ENCODE measurements at places on chromosomes 12 and 14.
A peak's percentile ranks its signal among the peaks of the same experiment; 100 is the strongest.

GRCh38 chr12:105814283-105814682, 324.5 kb downstream of the NUAK1 start:
- no peak for DNase-seq

GRCh38 chr14:22764382-22764781, 2.1 kb upstream of the OXA1L start:
- no peak for DNase-seq

DNA sequence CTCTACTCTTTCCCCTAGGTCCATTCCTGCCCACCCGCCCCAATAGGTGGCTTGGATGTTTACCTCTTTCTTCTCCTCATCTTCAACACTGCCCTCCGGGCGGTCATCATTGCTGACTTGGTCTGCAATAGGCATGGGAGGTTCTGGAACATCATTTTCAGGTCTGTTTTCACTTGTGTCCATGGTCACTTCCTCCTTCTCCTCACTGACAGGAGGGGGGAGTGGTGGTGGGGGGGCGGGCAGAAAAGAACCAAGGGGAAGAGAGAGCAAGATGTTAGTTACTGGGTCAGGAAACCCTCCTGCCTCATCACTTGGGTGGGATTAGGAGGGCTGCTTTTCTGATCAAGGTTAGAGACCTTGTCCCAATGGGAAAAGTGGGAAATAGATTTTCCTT, 12.1 kb upstream of the CDH24 start:
- DNase-seq = no peak

DNA sequence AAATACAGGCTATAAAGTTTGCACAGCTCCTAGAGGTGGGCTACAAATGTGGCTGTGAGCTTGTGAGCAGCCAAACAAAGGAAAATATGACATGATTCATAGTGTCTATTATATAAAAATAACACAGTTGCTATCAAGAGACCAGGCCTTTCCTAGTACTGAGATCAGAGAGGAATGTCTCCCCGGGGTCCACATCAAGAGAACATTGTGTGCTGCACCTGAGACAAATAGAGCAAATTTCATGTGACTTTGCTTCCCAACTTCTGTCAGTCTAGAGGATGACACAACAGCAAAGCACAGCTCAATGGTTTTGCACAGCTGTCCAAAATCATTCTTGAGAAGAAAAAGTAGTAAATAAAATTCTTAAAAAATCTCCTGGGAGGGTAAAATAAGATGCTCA, 297.5 kb upstream of the PRKD1 start:
- DNase-seq = no peak

DNA sequence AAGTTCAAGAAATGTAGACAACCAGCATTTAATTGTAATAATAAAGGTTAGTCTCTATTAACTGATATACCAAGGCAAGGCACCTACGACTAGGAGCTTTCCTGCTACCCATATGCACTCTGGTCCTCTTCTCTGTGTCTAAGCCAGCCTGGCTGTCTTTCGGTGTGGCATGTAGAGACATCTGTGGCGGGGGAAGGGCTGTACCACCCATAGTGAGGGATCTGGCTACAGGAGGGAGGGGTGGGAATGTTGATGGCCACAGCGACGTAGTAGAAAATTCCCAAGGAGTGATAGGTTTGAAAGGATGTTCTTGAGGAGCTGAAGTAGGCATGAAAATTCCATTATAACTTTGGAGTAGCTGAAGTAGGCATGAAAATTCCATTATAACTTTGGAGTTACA, 344.2 kb downstream of the ATP23 start:
- DNase-seq = no peak

DNA sequence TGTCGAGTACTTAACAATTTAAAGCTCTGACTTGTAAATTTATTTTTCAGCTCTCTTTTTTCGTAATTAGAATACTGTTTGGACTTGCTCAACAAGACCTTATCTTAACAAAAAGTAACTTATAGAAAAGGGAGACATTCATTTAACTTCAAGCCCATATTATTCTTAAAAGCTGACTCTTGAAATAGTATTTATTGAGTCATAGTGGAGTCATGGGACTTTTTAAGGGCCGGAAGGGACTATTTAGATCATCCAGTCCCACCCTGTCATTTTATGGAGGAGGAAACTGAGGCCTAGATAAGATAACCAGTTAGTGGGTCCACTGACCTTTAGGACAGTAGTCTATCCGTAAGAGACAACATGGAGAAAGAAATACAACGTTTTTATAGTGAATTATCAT, 1.5 kb downstream of the RAP1B start:
- no peak for DNase-seq

GRCh38 chr14:33696165-33696564, 254.7 kb downstream of the EGLN3 start:
- no peak for DNase-seq

GRCh38 chr14:23056956-23057756, at the start of gene CDH24:
Gene CDH24 (minus strand): TSS chr14:23057520. CDS start chr14:23055733, 1,787 bp downstream.
- peak; percentile 50 for DNase-seq

GRCh38 chr12:3809357-3810015, 56.6 kb upstream of the CRACR2A start:
- no peak for DNase-seq

GRCh38 chr14:44453433-44454171, 53.5 kb downstream of the FSCB start:
- DNase-seq = no peak

DNA sequence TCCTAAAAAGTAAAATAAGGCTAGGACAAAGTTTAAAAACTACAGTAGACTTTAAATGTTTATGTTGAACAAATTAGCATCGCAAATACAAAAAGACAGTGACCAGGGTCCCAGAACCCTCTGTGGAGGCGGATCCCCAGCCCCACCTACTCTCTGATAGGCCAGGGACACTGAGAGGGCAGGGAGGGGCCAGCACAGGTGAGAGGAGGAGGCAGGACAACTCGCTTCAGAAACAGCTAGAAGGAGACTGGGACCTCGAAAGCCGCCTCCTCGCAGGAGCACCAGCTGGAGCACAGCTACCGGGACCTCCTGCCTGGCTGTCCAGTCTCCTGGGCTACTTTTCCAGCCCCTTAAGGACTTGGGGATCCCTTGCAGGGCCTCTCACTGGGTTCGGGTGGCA, 992 bp downstream of the DNAH10 start:
- DNase-seq = no peak

DNA sequence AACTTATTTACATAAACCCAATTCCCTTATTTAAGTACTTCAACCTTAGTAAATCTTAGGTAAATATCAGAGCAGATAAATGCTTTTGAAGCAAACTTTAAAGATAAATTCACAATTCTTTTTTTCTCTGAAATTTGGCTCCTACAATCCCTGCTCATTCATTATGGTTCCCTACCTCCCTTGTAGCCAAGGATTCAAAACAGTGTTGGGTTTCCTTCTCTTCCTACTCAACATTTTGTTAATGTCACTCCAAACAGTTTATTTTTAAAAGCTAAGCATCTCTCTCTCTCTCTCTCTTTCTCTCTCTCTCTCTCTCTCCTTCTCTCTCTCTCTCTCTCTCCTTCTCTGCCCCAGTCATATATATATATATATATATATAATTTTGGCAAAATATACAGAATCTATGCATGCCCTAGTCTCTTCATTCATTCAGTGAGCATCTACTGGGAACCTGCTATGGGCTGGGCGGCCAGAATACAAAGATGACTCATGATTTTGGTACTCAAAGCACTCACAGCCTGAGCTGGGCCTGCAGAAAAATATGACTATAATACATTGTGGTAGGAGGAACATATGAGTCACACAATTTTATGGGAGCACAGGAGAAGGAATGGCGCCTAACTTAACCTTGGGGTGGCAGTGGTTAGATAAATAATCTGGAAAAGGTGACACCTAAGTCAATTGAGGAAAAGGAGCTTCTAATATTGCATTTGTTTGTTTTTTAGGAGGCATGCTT, 123.7 kb upstream of the DHRS4 start:
- no peak for DNase-seq

- DNase-seq = no peak
These were observed 36.3 kb downstream of the IL31 start for GRCh38 chr12:122137681-122138080.

DNA sequence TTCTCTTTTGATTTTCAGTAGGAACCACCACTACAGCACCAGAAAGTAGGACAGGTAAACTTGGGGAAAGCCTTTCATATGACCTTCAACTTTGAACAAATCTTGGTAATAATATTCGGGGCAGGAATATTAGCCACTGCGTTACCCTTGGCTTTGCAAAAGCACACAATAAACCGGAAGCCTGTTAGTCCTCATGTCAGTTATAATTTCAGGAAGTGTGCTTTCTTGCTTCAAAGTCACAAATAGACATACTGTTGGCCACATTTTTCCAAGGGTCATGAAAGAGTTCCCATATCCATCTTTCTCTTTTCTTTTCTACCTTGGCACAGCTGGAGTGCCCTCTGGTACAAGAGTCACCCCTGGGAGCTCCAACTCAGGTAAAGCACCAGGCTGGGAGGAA, 167.2 kb upstream of the CNTN1 start:
- no peak for DNase-seq

DNA sequence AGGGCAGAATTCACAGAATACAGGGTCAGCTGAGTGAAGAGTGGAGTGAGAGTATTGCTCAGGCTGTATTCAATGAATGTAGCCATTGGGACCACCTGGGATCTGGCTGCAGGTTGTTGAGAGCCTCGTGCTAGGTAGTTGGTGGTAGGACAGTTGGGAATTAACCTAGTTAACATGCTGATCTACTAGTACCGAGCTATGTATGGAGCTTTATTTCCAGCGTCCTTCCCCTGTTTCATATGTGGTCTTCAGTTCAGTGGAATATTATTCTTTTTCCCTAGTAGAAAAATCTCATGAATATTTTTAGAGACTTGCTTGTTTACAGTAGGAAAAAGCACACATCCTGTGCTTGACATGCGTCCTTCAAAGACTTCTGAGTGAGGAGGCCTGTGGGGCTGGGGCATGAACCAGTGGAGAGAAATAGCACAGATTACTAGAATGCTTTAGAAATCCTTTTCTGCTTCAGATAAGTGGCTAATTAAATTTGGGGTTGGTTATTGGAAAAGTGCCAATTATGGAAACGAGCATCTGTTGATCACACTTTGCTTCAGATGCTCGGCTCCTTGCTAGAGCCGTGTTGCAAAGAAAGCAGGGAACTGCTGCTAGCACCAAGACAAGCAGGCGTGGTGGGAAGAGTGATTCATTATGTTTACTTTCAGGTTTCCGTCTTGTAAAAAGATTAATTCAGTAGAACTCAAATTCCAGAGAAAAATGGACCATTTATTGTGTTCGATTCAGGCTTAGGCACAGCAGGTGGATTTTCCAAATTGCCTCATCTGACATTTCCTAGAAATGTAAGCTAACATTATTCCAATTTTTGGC, 53.6 kb downstream of the ARF6 start:
- no peak for DNase-seq

DNA sequence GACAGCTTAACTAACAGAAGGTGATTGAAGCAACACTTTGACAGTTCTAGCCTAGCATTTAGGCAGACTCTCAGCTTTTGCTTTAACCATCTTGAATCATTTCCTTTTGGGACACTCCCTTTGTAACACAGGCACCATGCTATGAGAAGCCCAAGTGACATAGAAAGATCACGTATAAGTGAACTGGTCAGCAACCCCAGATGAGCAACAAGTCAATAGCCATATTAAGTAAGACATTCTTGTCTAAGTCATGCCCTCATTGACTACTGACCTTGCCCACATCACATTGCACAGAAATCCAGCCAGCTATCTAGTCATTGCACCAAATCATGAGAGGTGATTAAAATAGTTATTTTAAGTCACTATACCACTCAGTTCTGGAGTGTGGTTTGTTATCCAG, 476.8 kb downstream of the TRHDE start:
- DNase-seq = no peak

DNA sequence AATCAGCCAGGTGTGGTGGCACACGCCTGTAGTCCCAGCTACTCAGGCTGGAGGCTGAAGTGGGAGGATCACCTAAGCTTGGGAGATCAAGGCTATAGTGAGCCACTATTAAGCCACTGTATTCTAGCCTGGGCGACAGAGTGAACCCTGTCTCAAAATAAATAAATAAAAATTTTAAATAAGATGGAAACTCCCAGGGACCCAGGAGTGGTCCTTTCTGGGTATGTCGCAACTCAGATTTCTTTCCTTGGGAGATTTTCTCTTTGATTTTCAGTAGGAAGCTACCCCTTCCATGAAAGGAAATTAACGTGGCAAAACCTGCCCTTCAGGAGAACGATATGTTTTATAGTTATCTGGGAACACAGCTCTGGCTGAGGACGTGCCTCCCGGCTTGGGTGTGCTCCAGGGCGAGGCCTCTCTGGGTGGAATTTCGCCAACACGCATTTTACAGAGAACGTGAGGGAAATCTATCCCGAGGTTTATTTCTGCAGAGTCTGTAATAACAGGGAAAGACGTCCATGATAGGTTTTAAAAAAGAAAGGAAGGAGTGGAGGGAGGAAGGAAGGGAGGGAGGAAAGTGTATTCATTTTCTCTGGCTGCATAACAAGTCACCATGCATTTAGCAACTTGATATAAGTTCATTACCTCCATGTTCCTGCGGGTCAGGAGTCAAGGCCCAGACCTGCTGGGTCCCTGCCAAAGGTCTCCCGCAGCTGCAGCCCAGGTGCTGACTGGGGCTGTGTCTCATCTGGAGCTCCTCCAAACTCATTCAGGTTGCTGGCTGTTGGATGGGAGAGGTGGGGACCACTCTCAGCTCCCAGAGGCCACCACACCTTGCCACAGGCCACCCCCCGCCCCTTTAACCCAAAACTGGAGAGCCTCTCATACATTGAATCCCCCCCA, 80.6 kb upstream of the GSC start:
- no peak for DNase-seq

DNA sequence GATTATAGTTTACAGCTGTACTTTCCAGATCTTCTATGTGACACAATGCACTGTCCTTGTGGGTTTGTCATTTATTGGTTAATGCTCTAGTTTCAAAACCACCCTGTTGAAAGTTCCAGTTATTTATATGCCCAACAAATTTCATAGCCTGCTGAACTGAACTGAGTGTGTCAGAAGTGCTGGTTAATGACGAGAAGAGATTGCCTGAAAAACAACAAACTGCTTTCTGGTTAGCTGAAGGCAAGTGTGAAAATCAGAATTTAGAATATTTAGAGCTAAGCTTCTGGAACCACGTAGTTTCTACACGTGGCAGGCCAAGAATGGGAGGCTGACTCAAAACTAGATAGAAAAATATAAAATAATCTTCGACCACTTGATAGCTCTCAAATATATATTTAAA, 19.1 kb upstream of the RIN3 start:
- no peak for DNase-seq

GRCh38 chr12:21831791-21832344, 57.4 kb upstream of the KCNJ8 start:
- no peak for DNase-seq

- no peak for DNase-seq
These were observed 2.5 kb upstream of the LPAR5 start for GRCh38 chr12:6638305-6638704.

- no peak for DNase-seq
These were observed 189.0 kb upstream of the CDKN3 start for GRCh38 chr14:54207476-54208462.

All from stimulated activated CD8-positive, alpha-beta memory T cell treated with anti-CD3 and anti-CD28 coated beads, Interleukin-7, amount 100 ng/mL, for 1 hour (primary cell).